ENCODE measurements at places on chromosomes 2 and 18.

- no peak for DNase-seq
Measured at GRCh38 chr18:44036501-44036900, 644.2 kb upstream of the SETBP1 start.

GRCh38 chr2:135164431-135164830 lies 112.3 kb downstream of the RAB3GAP1 start:
- peak; percentile 2 for DNase-seq

GRCh38 chr2:43384143-43384542 lies 157.7 kb upstream of the ZFP36L2 start:
- DNase-seq: no peak

DNA sequence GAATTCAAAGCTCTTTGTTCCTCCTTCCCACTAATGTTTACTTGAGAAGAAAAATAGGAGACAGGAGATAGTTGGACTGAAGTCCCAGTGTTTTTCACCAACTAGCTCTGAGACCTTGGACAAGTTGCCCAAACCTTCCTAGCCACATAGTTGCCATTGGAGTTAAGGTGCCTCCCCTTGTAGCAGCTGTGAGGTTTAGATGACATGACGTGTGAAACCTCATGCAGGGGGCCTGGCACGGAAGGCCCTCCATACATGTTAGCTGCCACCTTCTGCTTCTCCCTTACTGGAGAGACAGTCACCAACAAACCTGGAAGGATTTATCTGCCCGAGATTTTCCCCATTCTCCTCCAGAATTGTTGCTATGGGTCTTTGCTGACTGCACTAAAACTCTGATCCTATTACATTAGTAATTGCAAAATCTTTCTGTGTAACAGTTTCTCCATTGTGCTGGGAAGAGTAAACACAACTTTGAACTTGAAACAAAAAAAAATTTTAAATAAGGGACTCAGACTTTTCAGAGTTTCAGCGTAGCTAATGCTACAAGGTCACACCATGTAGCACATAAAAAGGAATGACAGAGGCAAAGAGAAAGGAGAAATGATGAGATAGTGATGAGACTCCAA lies 23.8 kb upstream of the CABYR start:
- DNase-seq: no peak

DNA sequence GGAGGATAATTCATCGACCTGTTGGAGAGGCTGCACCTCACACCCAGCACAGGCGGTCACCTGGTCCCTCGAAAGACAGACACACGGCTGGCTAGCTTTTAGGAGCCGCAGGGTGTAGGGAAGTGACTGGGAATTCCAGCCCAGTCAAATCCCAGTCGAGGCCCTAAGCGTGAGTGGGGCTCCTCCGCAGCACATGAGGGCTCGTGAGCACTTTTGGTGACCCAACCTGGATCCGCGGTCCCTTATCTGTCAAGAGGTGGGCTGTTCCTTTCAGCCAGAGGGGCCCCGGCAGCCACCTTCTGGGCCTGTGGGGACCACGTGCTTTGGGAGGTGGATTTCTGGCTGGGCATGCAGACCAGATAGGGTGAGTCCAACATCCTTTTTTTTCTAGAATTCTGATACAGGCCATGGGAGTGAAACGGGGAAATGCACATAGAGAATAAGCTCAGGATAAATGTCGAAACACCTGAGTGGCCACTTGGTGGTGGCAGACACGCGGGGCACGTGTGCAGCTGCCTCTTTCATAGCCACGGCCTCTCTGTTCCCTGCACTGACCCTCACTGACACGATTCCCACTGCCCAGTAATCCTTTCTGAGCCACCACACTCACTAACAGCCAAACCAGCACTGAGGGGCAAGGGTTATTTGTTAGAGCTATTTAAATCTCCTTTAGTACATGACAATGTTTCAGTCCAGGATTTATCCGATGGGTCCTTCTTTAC lies 148.4 kb upstream of the PXDN start:
- no peak for DNase-seq

Measured in NCI-H460 (cell line).